ENCODE measurements at places on chromosomes 4 and X.

DNA sequence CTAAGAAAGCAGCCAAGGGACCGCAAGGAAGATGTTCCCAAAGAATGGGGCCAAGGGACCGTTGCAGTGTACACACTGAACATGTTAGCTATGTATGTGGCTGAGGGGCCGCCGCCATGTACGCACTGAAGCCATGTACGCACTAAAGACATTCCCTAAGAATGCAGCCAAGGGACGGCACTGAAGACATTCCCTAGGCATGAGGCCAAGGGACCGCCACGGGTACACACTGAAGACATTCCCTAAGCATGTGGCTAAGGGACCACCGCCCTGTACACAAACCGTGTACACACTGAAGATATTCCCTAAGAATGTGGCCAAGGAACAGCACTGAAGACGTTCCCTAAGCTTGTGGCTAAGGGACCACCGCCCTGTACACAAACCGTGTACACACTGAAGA, 54.0 kb downstream of the DHRSX start:
- DNase-seq = no peak

DNA sequence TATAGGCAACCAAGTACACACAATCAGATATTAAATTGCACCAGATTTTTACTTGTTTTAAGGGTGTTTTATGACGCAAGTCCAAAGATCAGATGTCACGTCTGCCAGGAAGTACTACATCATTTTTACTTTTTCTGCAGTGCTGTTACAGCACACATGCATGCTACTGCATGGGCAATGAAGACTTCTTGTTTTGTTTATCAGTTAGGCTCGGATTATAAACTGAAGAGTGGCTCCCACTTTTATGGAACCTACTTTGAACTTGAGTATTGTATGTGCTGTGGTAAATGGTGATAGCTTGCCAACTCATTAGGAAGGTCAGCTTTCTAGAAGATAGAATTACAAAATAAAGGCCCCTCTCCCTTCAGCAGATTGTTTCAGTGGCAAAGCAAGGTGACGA, 131.6 kb downstream of the CEP135 start:
- no peak for DNase-seq

DNA sequence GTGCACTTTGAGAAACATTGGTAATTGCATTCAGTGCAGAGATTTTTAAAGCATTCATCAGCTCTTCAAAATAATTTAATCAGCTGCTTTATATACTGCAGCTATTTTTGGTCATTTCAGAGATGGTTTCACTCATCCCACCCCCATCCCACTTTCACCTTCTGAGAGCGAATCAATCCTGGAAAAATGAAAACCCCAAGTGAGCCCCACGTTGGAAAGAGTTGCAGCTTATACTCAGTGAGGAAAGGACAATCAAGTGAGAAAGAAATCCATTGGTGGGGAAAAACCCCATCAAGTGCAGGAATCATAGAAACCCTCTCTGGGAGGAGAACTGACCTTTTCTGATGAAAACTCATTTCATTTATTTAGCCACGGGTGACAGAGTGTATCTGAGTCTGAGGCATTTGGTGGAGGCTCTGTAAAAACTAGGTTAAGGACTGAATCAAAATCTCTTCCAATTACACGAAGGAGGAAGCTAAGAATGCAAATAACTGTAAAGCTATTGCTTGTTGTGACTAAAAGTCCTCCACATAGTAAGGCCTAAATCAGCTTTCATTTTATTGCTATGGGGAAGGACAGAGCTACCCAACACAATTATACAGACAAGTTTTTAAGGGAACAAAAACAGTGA, 240.4 kb upstream of the PGRMC2 start:
- no peak for DNase-seq

DNA sequence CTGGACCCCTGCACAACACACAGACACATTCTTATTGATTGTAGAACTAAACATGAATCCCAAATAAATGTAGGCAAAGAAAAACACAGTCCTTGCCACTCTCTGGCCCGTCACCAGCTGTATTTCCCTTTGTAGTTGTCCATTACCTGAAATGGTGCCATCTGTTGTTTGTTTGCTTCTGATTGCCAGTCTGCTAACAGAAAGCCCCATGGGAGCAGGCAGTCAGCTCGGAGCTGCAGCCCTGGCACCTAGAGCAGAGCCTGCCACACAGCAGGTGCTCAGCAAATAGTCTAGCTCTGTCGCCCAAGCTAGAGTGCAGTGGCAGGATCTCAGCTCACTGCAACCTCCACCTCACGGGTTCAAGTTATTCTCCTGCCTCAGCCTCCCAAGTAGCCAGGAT, 28.9 kb downstream of the CPLX1 start:
- no peak for DNase-seq

- DNase-seq = no peak
These were observed 39.3 kb downstream of the NSUN7 start for GRCh38 chr4:40789031-40789430.

DNA sequence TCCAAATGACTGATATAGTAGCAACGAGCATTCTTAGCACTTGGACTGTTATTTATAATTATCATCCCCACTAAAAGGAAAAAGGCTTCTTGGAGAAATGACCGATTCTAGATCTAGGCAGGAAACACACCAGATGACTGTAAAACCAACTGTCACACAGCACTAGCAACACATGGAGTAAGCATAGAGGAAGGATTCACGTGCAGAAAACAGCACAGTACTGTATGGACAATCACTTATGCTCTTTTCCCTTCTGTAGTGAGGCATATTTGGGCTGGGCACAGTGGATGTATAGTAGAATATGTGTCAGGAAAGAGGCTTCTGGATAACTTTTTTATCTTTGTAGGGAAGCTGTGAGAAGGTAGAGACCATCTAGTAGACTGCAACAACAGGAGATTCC, 6.0 kb upstream of the COPS4 start:
- DNase-seq = no peak

- no peak for DNase-seq
These were observed 1161.3 kb downstream of the C4orf33 start for GRCh38 chr4:130257271-130257670.

- DNase-seq = no peak
These were observed 17.6 kb downstream of the CD99 start for GRCh38 chrX:2708592-2709188.

DNA sequence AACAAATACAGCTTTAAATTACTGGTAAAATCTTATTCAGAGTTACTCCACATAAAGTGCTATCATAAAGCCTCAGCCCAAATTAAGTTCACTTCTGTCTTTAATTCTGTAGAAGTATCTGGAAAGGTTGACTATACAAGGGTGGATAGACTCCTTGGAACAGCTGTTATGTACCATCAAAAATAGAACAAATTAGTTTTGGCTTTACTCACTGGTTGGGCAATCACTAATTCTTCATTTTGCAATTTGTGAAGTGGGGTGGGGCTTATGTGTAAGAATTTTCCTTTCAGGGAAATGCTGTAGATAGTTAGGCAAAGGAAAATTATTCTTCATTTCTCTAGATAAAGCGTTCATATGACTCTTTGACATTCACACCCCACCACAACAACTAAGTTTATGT, 7.8 kb downstream of the DIAPH2 start:
- no peak for DNase-seq

DNA sequence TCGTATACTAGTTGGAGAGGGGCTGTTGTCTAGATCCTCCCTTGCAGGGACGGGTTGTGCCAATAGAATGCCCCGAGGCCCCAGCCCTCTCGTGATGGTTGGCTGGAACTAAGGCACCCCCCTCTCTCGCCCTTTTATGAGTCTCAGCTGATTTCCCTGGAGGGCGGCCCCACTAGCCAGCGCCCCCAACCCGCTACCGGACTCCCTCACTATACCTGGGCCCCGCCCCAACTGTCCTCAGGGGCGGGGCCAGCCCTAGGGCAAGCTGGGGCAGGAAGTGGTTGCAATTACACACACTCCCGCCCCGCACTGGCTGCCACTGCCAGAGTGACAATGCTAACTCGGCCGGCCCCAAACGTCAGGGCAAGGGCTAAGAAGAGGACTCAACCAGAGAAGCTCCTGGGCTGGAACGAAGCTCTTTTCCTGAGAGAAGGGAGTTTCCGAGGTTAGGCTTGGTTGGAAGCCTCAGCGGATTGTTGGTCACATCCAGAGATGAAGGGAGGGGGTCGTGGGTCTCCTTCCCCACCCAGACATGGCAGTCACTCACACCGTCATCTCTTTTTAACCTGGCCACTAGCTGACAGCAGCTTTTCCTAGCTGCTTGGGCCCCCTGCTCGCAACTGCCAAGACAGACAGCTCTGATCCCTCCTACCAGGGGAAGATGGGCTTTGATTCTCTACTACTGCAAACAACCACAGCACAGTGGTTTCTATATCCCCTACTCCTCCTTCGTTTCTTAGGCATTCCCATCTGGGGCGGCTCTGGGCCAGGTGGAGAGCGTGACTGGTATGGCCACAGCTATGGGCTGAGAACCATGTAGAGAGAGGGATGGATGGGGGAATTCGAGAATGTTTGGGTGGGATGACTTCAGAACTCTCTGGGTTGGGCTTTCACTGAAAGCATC, 21.0 kb upstream of the BCORL1 start:
- peak; percentile 69 for DNase-seq

DNA sequence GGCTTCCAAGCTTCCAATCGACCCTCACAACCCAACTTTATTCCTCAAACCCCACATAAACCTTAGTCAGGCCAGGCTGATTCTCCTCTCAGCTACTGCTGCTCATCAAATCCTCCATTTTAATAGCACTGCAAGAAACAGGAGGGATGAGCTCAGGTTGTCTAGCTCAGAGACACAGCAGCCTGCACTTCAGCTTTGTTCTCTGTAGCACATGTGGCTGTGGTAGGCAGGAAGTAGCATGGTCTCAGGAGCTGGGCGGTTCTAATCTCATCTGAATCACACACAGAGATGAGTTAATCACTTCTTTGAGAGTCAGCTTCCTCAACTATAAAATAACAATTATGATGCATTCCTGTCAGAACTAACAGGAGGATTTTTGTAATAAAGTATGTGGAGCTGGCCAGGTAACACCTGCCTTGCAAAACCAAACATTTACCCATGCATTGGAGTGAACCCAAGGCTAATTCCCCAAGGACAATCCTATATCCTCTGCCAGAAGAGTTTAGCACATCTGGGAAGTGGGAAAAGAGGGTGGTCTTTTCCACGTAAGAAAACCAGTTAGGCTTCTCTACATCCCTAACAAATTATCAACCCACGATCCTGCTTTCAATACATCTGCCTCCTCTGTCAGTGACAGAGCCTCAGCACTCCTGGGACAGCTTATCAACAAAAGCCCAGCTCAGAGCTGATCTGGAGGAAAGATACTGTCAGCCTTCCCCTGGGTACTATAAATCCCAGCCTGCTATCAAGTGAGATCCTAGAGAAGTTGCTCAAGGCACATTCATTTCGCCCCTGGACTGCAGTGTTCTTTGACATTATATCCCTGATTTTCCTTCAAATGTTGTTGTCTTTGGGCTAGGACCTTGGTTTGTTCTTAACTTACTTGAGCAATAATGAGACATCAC, 32.8 kb downstream of the ELOVL6 start:
- DNase-seq = peak; percentile 71

DNA sequence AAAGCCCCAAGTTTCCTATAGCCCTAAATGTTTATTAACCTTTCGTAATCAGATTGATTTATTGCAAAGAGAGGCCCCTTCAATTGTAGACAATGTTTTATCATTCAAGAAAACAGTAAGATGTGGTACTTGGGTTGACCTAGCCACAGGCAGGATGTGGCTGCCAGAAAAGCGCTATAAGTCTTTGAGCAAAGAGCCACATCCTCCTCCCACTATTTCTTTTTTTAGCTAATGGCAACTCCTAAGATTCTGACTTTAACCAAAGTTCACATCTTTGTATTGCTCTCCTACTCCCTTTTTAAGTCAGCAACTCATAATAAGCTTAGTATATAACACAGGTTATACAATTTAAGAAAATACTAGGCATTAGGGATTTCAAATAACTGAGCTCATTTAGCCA, 70.7 kb upstream of the PPP3CA start:
- DNase-seq = peak; percentile 64

- no peak for DNase-seq
These were observed 148.8 kb downstream of the NWD2 start for GRCh38 chr4:37393321-37393720.

DNA sequence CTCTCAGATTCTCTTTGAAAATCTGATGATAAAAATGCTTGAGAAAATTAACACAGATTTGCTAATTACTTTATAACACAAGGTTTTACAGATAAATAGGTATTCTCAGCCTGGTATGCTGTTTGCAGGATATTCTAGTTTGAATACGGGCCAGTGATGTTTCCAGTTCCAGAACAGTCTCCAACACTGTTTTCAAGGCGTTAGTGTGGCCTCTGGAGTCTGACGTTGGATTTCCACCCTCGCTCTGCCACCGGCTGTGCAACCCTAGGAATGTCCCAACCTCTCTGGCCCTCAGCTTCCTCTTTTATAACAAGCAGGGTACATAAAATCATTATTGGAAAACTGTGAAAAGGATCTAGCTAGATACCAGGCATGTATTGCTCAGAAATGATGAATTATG, 23.8 kb upstream of the CYP4V2 start:
- no peak for DNase-seq

DNA sequence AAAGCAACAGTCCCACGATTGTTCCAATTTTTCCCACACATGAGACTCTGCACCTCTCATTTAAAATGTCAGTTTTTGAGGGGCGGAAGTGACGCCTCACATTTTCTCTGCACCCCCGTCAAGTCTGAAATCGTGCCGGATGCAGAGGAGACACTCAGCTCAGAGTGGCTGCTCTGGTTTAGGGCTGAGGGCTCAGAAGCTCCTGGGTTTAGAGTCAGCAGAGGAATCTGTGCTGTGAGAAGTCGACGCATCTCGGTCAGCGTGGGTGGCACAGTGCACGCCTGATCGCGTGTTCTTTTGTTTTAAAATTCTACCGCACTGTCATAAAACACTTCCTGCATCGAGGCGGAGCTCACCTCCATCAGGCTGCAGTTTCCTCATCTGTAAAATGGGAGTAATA, 116.7 kb upstream of the ADRA2C start:
- DNase-seq = no peak

- DNase-seq = no peak
These were observed 355.2 kb downstream of the DCAF12L2 start for GRCh38 chrX:125810856-125811255.

DNA sequence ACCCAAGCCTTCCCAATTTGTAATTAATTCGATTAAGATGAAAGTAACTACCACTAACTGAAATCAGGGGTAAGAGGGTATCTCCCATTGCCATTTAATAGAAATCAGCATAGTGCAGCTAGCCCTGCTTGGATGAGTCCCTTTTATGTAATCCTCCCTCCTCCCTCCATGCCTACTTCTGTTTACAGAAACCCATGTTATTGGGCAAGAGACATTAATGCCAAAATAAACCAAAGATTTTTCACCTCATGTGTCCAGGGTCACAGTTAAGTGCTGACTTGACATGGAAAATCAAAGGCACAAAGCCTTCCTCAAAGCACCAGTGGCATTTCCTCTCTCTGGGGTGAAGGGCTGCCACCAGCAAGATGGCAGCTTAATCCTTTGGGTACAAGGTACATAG, 50.8 kb downstream of the ZC4H2 start:
- no peak for DNase-seq

Data from stimulated activated CD4-positive, alpha-beta T cell treated with anti-CD3 and anti-CD28 coated beads, Interleukin-4, amount 100 ng/mL, for 24 hours (primary cell).